ENCODE measurements at places on chromosomes 2 and 18.

DNA sequence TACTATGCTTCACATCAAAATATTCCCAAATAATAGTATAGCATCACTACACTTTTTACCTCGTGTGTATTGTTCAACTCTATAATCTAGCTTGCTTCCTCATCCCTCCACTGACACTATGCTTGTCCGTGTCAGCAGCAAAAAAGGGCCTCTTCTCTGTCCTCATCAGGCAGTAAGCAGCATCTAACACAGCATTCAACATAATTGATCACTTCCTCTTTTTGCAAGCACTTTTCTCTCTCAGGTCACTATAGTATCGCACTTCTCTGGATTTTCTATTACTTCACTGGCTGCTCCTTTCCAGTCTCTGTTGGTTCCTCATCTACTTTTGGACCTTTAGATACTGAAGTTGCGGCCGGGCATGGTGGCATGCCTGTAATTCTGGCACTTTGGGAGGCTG lies 64.9 kb upstream of the ZSWIM2 start:
- DNase-seq = no peak

DNA sequence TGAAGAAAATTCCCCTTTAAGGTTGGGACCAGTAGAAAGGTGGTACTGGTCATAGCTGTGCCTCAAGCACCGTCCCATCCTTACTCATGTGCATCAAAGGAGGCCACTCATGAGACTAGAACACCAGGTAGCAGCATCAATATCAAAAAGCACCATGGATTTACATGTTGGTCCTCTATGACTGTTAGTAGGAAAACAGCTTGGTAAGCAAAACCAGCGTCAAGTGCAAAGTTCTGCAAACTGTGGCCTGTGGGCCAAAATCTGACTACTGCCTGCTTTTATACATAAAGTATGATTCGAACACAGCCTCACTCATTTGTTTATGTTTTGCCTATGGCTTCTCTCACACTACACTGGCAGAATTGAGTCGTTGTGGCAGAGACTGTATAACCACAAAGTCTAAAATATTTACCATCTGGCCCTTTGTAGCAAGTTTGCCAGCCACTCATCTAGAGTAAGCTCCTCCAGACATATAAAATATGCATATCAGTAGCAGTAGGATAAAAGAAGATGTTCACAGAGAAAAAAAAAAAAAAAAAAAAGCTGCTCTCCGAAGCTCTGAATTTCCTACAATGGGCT lies 119.7 kb upstream of the CTNNA2 start:
- DNase-seq = no peak

DNA sequence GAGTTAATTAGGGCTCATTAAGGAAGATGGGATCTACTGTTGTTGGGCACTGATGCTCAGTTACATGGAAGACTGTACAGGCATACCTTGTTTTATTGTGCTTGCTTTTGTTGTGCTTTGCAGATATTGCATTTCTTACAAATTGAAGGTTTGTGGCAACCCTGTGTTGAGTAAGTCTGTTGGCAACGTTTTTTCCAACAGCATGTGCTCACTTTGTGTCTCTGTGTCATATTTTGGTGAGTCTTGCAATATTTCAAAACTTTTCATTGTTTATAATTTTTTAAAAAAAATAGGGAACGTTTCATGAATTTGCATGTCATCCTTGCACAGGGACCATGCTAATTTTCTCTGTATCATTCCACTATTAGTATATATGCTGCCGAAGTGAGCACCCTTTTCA lies 15.6 kb downstream of the PHLPP1 start:
- DNase-seq = peak; percentile 53

- no peak for DNase-seq
These were observed 674 bp downstream of the PTPN4 start for GRCh38 chr2:119760237-119760955.

- DNase-seq = no peak
These were observed 478.4 kb upstream of the HS6ST1 start for GRCh38 chr2:128797092-128797491.

DNA sequence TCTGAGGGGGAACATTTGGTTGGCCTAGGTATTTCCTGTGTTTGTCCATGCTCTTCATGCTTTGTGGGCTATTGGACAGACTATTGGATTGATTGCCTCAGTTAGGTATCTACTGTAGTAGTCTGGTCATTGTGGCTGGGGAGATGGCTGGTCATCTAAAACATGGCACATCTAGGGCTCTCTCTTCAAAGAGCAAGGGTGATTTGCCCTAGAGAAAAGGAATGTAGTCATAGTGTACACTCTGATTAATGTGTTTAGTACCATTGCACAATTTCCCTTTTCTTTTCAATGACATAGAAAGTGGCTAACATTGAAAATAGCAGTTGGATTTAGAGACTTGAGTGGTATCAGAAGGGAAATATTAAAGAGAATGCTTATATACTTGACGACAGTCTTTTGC lies 114.3 kb downstream of the LCLAT1 start:
- DNase-seq = peak; percentile 34

DNA sequence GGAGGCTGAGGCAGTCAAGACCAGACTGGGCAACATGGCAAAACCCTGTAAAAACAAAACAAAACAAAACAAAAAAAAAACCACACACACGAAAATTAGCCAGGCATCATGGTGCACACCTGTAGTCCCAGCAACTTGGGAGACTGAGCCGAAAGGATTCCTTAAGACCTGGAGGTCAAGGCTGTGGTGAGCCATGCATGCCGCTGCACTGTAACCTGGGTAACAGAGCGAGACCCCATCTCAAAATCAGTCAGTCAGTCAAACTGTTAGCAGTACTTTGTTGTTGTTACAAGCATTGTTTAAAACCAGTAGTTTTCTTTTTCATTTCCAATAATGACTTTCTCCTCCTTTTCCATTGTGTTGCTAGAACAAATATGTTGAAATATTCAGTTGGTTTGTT lies 21.7 kb downstream of the EPB41L5 start:
- DNase-seq = no peak

- no peak for DNase-seq
These were observed 8.7 kb downstream of the EPHA4 start for GRCh38 chr2:221563270-221563985.

GRCh38 chr2:84306361-84306760 lies 152.7 kb downstream of the SUCLG1 start:
- DNase-seq = no peak

- no peak for DNase-seq
These were observed 60.3 kb downstream of the SH3BP4 start for GRCh38 chr2:235011929-235012631.

DNA sequence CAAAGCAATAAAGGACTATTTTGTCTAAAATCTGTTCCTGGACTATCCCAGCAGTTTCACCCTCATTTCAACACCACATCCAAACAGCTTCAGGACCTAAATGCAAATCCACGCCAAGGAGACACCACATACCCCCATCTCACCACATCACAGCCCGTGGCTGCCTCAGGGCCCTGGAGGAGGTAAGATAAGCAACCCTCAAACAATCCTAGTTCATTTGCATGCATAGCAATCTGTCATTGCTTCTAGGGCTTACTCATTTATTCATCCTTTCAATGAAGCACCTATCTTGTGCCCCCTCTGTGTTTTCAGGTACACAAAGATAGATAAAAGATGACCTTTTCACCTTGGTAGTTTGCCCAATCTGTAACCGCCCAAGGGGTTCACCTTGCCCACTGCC lies 86.5 kb downstream of the VSNL1 start:
- no peak for DNase-seq

DNA sequence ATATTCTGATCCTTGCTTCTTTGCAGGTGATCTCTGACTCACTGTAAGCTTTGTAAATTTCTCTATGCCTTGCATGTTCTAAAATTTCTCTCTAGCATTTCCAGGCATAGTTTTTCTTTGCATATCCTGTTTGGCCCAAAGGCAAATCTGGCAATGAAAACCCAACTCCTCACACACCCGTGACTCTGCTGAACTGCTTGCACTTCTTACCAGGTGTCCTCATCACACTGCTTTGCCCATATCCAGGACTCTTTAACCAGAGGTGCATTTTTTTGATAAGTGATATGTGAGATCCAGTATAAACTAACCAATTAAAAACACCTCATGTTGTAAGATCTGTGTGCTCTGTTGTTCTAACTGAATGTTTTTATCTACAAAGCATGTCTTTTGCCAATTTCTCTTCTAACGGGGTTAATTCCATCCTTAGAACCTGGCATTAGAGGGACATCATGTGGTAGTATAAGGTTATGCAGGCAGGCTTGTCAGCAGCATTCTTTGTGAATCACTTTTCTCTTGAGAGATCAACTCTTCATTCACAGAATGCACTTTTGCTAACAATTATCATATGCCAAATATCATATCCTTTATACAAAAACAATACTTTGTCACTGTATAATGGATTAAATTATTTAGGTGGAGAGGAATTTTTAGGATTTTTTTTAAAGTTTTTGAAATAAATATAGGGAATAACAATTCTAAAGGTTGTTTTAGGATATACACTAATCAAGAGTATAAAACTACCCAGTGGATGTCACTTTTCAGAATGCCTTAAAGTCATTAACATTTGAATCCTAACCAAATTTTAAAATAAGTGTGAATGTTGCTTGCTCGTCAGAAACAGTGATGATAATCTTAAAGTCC lies 20.8 kb upstream of the TMX3 start:
- DNase-seq = peak; percentile 81

DNA sequence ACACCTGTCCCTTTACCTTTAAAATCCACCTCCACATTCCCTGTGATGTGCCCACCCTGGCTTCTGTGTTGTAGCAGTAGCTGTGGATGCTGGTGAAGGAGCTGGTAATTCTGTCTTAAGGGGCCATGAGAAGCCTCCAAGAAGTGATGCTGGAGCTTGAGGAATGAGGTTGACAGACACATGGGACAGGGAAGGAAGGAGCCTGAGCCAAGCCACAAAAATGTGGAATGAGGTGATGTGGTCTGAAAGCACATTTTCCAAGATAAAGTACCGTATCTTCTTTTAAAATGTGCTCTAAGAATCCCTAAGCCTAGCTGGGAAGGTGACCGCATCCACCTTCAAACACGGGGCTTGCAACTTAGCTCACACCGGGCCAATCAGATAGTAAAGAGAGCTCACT lies 31.2 kb downstream of the VWA3B start:
- peak; percentile 33 for DNase-seq

DNA sequence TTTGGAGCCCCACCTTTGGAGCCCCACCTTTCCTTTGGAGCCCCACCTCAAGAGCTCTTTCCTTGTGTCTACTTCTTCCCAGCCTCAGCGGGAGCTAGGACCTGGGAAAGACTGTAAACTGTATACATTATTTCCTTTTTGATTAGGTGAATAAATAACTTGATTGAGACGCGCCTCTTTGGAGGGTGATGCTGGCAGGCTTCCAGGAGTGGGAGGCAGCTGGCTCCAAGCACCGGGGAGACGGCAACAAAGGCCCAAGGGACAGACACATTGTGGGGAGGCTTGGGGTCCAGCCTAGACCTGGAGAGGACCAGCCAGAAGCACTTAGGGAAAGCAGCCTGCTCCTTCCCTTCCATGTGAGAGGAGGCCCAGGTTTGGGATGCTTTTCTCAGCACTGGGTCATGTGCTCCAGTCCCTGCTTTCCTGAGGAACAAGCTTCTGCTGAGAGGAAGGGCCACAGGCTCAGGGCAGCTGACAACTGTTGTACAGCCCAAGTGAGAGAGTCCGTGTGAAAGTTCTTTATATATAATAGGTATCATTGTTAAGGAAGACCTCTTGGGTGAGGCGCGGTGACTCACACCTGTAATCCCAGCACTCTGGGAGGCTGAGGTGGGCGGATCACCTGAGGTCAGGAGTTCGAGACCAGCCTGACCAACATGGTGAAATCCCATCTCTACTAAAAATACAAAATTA lies 297.2 kb upstream of the SLC14A2 start:
- DNase-seq = no peak

DNA sequence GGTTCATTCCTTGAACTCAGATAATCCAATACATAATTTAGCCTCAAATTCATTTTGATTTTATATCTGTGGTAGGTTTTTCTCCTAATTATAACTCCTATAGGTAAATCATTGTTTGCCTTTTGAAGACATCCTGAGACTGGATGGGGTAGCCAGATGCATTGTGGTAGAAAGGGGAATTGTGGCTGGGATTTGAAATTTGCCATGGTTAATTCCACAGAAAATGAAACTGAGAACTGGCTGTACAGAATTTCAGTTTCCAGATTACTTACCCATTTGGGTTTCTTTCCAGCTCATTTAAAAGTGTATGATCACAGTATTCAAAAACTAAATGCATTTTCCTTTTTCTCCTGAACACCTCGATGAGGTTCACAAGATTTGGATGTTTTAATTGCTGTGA lies 18.2 kb downstream of the CDKL4 start:
- no peak for DNase-seq

DNA sequence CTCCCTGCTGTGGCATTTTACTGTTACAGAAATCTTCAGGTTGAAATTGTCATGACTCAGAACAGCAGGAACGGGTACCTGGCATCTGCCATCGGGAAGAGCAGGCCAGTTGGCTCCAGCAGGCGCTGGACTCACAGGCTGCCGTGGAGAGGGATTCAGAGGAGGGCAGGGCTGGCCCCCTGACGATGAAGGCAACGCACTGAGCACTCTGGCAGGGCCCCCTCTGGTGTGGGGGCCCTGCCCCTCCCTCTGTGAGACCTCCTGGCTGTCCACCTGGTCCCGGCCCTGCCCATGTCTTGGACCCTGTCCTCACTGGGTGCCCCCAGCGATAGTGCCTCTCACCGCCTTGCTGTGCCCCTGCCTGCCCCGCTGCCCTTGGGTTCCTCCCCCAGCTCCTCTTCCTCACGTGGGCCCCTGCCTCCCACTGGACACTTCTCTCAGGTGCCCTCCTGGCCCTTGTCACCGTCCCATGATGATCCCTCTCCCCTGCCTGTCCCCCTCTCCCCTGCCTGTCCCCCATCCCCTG lies 23.3 kb upstream of the ALLC start:
- DNase-seq = no peak
